ENCODE measurements at places on chromosomes 4 and X.

- no peak for DNase-seq
Measured at GRCh38 chrX:34218063-34218462, 85.9 kb upstream of the FAM47A start.

DNA sequence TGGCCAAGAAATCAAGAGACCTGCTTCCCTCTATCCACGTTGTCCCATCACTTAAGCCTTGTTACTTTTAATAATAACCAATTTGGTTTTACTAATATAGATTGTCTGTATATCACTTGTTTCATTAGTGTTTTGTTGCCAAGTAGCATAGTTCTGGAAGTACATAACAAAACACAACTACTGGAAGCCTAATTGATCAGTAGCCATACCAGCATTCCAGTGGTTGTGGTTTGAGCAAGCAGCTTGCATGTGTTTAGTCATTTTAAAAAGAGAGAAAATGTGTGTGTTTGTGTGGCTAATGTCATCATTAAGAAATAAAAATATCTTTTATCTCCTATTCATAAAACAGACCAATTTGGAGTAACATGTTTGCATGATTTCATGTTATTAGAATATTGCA is 70.8 kb downstream of the PTPN13 start:
- peak; percentile 78 for DNase-seq

DNA sequence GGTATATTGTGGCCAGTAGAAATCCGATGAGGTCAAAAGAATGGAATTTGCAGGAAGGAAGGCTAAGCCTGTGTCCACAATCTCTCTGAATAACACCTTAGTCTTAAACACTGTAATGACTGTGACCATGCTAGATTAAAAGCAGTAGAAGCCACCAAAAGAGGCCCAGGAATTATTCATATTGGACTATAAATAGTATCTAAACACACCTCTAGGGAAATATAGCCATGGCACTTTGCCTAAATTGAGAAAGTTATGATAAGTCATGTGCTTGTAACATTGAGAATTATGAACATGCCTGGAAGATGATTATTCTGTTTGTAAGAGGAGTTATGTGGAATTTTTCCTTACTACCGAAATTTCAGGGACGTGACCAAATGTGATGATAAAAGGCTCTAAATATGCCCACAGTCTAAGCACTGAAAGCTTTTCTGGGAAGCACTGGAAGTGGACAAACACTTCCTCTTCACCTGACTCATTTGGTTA is 298.5 kb downstream of the KCTD8 start:
- no peak for DNase-seq

- DNase-seq, result peak; percentile 43
Measured at GRCh38 chr4:80112236-80112635, 39.2 kb upstream of the ANTXR2 start.

- no peak for DNase-seq
Measured at GRCh38 chrX:15617111-15617510, 16.4 kb upstream of the ACE2 start.

DNA sequence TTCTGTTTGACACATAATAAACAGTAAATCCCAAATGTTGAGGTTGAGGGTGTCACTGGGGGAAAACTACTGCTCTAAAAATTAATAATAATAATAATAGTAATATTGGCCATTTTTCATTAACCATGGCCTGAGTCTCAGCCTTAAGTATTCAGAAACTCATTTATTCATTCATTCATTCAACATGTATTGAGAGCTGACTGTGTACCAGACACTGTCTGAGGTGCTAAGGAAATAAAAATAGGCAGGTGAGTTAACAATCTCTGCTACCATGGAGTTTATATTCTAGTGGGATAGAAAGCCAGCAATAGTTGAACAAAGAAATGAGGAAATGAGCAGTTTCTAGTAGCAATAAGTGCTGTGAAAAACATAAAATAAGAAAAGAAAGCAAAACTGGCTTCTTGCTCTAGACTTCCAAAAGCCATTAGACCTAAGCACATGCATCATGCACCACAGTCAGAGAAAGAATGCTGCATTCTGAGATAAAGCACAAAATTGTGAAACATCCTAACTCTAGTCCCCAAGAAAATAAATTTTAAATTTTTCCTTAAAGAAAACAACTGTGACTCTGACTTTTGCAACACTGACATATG is 278.7 kb downstream of the RCHY1 start:
- DNase-seq, result no peak

DNA sequence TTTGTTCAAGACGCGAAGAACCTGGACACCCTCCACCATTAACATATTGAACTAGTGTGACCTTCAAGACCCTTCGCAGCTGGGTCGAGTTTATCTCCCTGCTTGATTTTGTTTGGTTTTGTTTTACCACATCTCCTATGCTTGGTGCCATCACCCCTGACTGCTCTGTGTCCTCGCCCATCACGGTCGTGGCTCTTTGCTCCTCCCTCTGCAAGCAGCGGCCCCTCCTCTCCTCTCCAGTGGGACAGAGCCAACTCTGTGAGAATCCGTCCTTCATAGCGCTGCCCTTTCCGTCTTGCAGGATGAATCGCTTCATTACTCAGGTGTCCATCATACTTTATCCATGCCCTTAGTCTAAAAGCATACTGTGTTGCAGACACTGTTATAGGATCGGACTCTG is 9.1 kb upstream of the FAM149A start:
- no peak for DNase-seq

DNA sequence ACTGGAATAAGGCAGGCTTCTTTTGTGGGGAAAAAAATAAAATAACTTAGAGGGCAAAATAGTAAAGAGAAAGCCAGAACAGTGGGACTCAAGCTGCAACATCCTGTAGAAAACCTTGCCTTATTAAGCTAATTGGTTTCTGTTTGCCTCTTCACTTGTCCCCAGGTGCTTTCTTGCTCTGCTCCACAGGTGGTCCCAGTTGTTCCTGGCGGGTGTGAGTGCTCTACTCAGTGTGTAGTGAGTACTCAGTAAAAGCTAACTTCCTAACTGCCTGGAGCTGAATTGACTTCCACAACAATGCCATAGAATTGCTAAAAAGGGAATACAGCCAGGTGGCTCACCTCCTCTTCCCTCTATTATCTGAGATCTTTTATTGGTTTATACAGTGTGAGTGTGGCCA is 930.2 kb downstream of the C4orf33 start:
- no peak for DNase-seq

GRCh38 chrX:28649541-28649940 is 62.3 kb downstream of the IL1RAPL1 start:
- no peak for DNase-seq

DNA sequence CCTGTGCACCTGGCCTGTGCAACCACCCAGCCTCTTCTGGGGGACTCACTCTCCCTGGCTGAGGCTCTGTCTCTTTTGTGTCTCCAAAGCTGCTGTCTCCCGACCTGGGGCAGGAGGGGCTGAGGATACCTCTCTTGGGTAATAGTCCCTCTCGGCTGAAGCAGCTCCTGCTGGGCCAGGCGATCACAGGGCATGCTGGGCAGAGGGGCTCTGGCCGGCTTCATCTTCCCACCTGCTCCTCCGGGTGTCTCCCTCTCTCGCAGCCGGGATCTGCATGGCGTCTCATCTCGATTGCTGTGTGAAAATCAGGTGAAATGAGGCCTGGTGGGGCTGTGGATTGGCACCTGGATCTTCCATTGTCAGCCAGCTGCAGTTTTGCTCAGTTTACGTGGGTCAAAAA is 53.2 kb downstream of the MGST2 start:
- DNase-seq, result no peak

GRCh38 chr4:72376901-72377300 is 192.1 kb downstream of the ADAMTS3 start:
- peak; percentile 37 for DNase-seq

DNA sequence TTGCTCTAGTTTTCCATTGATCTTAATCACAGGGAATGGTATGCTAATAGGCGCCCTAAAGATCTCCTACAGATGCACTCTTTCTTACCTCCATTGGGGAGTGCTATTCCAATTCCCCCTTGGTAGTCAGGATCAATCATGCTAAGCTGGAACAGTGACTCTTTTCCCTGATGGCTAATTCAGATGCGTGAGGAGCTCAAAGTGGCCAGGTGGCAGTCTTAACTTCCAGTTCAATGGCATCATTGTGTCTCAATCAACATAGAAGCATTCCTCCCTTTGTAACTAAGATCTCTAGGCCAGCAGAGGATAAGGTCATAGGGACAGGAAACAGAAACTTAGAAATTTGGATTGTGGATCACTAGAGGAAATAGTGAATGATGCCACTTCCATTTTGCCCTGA is 216.8 kb downstream of the GRID2 start:
- no peak for DNase-seq

DNA sequence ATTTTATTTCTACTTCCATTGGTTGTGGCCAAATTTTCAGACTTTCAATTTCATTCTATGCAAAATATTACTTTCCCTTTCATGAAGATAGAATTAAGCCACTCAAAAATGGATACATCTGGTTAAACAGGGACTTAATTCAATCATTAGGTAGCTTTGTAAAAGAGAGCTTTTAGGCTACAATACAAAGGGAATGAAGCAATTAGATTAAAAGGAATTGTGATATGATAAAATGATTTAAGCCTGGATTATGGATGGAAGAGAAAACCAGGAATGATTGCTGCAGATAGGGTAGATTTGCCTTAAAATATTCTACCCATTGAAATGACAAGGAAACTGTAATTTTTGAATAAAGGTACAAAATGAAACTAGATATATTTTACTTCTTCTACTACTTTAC is 134.6 kb upstream of the PDHA2 start:
- DNase-seq, result no peak

- no peak for DNase-seq
Measured at GRCh38 chr4:139869810-139870209, 204.2 kb downstream of the MGST2 start.

- DNase-seq, result no peak
Measured at GRCh38 chr4:15945516-15945915, 7.0 kb upstream of the FGFBP1 start.

DNA sequence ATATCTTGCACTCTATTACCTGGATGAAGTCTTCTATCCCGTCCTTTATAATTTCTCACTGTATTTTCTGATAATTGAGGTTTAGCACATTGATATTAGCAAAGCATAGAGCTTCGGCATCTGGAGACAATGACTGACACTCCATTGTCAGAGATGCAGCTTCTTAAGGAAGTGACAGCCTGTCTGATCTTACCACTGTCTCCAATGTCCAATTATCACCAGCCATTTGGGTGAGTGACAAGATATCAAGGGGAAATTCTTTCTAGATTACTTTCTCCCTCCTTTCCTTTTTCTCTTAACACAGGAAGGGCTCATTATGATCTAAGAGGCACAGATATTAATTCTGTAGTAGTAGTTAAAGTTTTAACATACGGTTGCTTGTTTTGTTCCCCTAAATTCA is 86.4 kb downstream of the LDB2 start:
- DNase-seq, result peak; percentile 15

- DNase-seq, result peak; percentile 90
Measured at GRCh38 chr4:169338241-169338640, 67.5 kb upstream of the SH3RF1 start.

GRCh38 chrX:87583679-87584078 is 66.1 kb downstream of the KLHL4 start:
- DNase-seq, result no peak

DNA sequence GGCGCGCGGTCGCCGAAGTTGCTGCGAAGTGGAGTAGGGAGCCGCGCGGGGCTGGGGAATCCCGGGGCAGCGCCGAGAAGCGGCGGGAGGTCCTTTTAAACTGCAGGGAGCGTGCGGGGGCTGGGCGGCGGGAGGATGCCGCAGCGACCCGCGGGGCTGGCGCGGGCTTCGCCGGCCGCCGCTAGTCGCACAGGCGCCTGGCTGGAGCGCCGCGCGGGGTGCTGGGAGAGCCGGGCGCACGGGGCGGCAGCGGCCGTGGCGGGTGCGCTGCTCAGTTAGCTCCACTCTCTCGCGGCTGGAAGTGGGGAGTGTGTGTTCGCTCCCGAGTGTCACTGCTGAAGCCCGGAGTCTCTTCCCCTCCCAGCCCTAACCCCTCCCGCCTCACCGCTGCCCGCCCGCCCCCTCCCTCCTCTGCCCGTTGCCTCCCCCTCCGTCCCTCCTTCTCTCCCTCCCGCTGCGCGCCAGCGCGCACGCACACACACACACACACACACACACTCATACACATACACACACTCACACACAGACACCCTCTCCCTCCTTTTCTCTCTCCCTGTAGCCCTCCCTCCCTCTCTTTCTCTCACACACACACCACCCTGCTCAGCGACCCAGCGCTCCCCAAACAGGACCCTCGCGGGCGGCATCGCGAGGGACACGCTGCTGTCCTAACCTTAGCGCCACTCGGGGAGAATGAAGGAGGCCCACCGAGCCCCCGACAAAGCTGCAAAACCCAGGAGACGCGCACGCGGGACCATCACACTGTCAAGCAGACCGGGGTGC is at the start of gene NDNF:
NDNF (minus strand) TSS at position 312 of the 780 bp plus-strand sequence. CDS start 26,698 bp downstream, outside the sequence.
- DNase-seq, result peak; percentile 43

DNA sequence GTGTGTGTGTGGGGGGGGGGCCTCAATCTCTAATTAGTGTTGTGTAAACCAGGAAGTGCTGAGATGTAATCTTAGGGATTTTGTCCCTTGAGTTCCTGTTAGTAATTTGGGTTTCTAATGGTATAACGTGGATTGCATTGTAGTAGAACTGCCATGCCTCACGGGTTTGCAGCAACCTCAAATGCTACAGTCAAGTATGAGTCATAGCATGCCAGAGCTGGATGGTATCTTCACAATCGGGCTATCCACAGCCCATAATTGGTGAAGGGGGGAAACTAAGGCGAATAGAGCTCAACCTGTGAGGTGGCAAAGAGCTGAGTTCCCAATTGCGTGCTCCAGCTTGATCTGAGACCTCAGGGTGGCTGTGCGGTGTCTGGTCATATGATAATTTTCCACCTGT is 2.2 kb upstream of the FMR1NB start:
- DNase-seq, result no peak

- DNase-seq, result peak; percentile 7
Measured at GRCh38 chr4:189974056-189974455, 33.4 kb downstream of the FRG1 start.

DNA sequence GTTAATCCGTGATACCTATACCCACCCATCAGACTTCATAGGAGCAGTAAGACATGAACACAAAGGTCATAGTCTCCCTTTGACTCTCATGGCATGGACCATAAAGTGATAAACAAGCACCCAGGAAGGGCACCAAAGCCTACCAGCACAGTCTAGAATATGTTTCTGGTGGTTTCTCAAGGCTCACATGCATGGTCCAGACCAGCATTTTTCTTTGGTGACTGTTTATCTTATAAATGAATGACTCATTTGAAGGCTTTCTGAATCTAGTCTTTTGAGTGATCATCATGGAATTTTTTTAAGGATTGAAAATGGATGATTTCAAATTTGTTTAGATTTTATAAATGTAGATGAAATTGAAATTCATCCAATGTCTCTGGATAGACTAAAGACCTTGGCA is 32.0 kb upstream of the AMELX start:
- peak; percentile 83 for DNase-seq
